ENCODE measurements at places on chromosomes 5 and 9.

GRCh38 chr5:119330367-119331183 lies 25.2 kb upstream of the TNFAIP8 start:
- DNase-seq, result no peak

GRCh38 chr5:73120222-73121118 lies at the start of gene TMEM171:
TSS of gene TMEM171 (plus strand) at chr5:73120575. CDS start at chr5:73123374, 2,799 bp downstream.
- DNase-seq, result no peak

DNA sequence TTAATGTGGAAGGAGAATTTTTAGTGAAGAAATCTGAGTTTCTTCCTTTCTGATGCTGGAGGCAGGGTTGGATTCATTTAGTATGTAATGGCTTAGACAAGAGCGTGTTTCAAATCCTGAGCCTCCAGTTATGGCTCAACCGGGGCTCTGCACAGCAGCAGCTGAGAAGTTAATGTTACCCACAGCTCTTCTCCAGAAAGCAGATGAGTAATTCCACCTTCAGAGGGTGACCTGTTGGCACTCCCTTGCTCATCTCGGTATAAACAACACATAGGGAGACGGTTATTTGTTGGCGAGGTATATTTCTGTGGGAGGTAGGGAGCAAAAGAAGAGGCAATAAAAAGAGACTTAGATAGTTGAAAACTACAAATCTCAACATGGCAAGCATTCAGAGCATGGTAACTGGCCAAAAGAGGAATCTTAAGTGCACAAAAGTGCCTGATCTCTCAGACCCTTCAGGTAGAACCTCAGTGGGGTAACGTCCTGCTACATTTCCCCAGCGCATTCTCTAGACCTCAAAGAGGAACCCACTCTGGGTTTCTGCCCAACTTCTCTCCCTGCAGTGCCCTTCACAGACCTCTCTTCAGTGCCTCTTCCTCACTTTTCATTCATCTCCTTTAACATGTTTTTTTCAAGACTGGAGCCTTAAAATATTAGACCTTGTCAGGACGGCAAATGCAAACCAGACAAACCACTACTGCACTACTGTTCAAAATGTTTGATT lies 417.5 kb upstream of the ADAMTSL1 start:
- DNase-seq, result no peak

- no peak for DNase-seq
Observed at GRCh38 chr9:132108728-132109127, 29.1 kb upstream of the MED27 start.

DNA sequence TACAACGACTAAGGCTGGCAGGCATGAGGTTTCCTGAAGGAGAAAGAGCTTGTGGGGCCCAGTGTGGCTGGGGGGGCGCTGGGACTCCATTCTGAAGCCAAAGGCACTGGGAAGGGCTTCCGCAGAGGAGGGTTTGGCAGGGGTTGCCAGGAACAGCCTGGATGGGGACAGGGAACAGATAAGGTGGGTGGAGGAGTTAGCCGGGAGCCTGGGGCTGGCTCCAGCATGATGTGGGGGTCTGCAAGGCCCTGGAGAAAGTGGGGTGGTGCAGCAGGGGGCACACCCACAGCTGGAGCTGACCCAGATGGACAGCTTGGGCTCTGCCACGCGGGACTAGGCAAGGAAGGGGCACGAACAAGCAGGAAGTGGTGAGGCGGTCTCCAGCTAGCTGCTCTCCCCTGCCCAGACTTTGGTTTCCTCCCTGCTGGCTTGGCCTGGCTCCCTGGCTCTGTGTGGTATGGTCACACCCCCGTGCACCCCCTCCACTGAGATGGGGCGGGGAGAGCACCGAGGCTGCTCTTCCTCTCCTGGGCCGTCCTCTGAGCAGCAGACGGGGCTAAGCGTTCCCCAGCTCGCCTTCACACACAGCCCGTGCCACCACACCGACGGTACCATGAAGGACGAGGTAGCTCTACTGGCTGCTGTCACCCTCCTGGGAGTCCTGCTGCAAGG lies at the start of gene LTC4S:
Gene LTC4S (plus strand): TSS at position 519 of the 672 bp plus-strand sequence. CDS start 95 bp downstream, at position 614.
- DNase-seq, result no peak

DNA sequence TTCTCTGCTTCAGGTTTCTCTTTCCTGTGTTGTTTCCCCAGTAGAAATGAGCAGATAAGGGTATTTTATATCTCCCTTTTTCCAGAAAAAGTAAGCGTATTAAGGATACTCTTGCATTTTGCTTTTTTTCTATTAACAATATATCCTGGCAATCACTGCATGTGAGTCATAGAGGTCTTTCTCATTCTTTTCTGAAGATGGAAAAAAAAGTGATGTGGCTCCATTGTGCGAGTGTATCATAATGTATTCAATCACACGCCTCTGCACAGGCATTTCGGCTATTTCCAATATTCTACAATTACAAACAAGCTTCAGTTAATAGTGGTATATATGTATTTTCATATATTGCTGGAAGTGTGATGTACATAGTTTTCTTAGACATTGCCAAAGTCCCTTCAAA lies 155.9 kb downstream of the MED27 start:
- DNase-seq, result no peak

DNA sequence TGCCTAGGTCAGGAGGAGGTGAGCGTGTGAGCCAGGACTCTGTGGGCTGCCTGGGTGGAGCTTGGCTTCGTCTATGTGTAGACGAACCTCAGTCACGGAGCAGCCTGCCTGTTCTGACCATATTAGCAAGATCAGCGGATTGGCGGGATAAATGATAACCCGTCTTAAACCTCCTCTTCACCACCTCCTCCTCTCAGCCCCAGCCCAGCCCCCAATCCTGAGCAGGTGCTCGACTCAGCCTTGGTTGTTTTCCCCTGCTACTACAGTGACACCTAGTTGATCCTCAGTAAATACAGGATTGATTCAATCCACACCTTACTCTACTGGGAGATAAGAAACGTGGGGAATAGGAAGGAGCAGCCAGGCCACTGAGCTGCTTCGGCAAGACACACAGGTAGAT lies 286.1 kb downstream of the IRX2 start:
- DNase-seq, result no peak

- no peak for DNase-seq
Observed at GRCh38 chr9:27771803-27772545, 198.7 kb upstream of the C9orf72 start.

DNA sequence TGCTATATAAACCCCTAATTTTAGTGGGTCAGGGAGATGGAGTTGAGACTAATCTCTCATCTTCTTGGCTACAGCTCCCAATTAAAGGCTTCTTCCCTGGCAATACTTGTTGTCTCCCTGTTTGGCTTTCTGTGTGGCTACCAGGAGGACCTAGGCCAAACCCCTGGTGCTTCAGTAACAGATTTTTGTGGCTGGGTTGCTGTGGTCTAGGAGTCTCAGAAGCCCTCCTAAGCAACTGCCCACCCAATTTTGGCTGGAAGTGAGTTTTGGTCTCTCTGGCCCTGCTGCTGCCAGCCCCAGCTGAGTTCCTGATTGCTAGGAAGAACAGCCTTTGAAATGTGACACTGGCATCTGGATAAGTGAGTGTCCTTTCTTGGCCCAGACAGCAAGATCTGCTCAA lies 9.8 kb downstream of the RIGI start:
- DNase-seq, result no peak

- no peak for DNase-seq
Observed at GRCh38 chr5:154783774-154784460, 28.7 kb downstream of the LARP1 start.

GRCh38 chr9:23941051-23941450 lies 115.0 kb upstream of the ELAVL2 start:
- DNase-seq, result no peak
